Astrocyte (in vitro differentiated cells and primary cell): ENCODE measurements at places on chromosomes 7 and 10.

DNA sequence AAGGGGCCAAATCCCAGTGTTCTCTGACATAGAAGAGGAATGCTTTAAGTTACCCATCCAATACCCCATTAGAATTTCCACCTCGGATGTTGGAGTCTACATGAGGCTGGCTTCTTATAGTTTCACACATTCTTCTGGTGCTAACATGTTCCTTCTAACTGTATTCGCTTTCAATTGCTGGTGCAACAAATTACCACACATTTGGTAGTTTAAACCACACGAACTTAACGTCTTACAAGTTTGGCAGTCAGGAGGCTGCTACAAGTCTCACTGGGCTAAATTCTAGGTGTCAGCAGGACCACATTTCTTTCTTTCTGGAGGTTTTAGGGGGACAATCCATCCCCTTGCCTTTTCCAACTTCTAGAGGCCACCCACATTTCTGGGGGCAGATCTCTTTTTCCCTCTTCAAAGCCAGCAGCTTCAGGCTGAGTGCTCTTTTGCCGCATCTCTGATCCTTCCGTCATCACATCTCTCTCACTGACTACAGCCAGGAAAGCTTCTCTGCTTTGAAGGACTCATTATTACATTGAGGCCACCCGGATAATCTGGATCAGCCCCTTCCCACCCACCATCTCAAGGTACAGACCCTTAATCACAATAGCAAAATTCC lies 5.1 kb upstream of the MACC1 start:
- no peak for DNase-seq

- DNase-seq, result no peak
Observed at GRCh38 chr10:1063232-1063865, 7.2 kb downstream of the WDR37 start.

GRCh38 chr7:8133188-8133848 lies 128.6 kb downstream of the ICA1 start:
- no peak for DNase-seq

GRCh38 chr10:102211615-102212299 lies 14.3 kb upstream of the ELOVL3 start:
- no peak for DNase-seq

GRCh38 chr7:137760111-137760510 lies 86.7 kb downstream of the DGKI start:
- DNase-seq, result peak; percentile 51

GRCh38 chr10:62058896-62059216 lies 157.4 kb downstream of the ARID5B start:
- DNase-seq, result no peak

DNA sequence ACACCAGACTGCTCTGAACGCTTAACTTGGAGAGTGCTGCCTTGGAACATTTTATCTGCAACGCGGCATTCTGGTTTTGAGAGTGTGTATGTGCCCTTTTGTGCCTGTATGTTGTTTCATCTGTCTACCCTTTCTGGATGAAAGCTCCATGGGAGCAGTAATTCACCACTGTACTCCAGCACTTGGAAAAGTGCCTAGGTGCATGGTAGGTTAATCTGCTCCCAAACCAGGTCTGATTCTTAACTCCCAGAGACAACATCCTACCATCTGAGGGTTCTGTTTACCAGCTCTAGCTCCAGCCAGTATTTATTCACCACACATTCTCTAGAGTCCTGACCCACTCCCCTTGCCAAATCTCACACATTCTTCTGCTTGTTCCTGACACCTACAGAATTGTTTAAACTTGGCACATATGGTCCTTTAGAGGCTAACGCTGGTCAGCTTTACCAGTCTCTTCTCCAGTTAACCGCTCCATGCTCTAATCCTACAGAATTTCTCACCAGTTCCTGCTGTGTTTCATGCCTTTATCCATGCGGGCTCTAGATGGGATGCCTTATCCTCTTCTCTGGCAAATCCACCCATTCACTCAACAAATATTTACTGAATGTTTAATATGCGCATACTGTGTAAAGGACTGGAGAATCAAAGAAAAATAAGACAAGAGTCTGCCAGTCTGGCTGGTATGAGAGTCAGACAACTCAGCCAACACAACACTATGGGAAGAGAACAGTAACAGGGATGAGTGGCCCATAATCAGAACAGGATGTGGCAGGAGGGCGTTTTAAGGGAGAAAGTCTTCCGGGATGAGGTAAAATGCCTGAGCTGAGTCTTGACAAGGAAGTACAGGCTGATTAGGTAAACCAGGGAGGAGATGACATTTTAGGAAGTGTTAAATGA lies 46.3 kb downstream of the MTPN start:
- DNase-seq, result peak; percentile 71

DNA sequence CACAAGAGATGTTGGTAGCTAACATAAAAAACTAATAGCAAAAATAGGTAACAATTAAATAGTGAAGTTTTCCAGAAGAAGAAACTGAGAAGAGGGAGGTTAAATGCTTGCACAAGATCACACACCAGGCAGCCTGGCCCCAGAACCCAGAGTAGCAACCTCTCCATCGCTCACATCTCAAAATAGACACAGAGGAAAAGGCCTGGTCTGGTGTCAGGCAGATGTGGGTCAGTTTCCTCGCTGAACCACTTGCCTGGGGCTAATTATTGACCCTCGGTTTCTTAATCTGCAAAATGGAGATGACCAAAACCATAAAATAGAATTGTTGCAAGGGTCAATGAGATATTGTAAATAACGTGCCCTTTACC lies 44.5 kb upstream of the STK17A start:
- DNase-seq, result no peak

GRCh38 chr7:143285806-143286521 lies 1.2 kb downstream of the TMEM139 start:
- no peak for DNase-seq

- peak; percentile 34 for DNase-seq
Observed at GRCh38 chr7:42692621-42693020, 219.2 kb downstream of the C7orf25 start.

DNA sequence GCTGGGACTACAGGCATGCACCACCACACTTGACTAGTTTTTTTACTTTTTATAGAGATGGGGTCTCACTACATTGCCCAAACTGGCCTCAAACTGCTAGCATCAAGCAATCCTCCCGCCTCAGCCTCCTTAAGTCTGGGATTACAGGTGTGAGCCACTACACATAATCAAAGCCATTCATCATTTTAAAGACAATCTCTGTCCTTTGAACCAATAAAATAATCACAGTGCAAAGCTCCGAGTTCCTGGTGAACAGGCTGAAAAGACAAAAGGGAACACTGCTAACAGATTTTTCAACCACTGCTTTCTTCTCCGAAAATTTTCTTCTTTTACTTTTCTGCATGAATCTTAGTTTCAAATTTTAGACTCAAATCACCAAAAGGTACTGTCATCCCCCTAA lies 58.5 kb downstream of the PARD3 start:
- no peak for DNase-seq

GRCh38 chr7:133365917-133366316 lies 113.0 kb downstream of the EXOC4 start:
- peak; percentile 80 for DNase-seq

DNA sequence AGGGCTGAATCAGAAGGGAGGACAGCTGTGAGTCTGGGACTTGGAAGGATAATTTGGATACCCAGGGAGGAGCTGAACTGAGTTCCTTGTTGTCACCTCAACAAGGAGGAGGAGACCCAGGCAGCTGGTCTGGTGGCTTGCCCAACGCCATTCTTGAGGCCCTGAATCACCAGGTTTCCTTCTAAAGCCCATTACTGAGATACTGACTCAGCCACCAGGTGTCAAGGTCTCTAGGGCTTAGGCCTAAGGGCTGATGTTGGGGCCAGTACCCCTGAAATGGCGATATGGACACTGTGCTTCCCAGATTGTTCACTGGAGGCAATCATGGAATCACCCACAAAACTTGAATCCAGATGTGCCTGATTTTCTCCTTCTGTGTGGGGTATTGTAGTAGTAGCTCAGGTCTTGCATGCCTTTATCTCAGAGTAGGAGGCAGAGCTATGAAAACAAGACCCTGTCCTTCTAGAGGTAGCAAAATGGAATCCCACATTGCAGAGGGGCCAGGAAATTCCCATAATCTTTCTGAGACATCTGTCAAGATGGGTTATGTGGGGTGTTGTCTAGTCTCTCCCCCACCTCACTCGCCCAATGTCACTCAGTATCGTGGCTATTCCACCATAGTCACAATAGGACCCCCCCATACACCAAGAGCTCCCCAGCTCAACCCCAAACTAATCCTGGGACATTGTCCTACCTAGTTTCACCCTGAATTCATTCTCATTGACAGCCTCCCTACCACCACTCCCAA lies 1.8 kb upstream of the ATG9B start:
- peak; percentile 26 for DNase-seq

GRCh38 chr10:83165265-83165664 lies 974.0 kb upstream of the GHITM start:
- no peak for DNase-seq

- no peak for DNase-seq
Observed at GRCh38 chr7:112262036-112262435, 55.5 kb downstream of the ZNF277 start.

DNA sequence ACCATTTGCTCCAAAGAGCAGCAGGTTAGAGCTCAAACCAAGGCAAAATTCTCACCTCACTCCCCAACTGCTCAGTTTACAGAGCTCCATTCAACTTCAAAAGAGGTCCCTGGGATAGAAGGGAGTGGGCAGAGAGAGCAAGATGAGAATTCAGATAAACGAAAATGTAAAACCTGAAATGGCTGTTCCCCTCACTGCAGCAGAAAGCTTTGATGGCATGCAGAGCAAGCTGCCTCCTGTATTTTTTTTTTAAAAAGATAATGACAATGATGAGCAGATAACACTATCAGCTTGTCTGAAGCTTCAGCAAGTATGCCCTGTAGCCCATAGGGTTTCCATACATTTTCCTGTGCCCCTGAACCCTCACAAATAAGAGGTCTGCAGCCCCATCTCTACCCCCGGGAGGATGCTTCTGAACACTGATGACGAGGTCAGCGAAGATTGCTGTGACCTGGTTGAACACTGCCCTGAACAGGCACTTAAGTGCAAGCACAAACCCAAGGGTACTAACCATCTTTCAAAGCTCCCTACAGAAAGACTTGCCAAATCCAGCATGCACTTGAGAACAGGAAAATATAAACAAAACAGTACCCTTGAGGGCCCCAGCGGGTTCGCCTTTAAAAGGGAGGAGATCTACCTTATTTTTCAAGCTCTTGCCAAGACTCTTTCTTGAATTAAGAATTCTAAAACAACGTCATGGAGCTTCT lies 81.3 kb downstream of the GLI3 start:
- DNase-seq, result no peak

GRCh38 chr10:94183666-94184264 lies 179.0 kb downstream of the NOC3L start:
- DNase-seq, result peak; percentile 95

DNA sequence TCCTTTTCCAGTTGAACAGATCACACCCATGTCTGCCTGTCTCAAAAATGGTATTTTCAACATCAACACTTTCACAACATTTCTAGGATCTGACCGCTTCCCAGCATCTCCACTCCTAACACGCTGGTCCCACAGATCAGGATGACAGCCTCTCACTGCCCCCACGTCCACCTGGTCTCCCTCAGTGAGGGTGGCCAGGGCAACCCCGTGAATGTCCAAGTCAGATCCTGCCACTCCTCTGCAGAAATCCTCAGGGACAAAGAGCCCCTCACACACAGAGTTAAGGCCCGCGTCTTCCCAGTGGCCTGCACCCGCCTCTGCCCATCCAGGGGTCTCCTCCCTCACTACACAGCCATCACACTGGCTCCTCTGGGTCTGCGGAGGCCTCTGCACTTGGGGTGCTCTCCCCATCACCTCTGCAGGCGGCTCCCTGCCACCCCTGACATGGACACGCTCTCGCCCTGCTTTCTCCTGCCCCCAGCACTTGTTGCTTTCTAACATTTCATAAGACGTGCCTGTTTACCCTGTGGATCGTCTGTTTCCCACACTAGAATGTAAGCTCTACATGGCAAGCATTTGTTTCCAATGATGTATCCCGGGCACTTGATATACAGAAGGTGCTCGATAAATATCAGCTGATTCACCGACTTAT lies 20.0 kb downstream of the GNA12 start:
- DNase-seq, result peak; percentile 79

DNA sequence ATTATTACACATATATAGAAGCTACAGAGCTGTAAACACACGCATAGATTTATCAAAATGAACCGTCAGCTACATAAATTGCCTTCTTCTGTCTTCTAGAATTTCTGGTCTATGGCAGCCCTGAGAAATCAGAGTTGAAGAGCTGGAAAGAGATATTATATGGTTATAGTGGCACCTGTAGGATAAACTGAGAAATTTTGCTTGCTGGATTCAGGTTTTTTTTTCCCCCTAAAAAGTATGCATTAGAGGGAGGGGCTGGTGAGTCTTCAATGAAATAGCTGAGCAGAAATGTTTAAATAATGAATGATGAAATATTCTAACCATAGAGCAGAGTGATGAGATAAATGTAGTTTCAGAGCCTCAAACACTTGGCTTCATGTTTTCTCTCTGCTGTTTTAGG lies 78.0 kb upstream of the DYNC1I1 start:
- no peak for DNase-seq

GRCh38 chr7:131109759-131110296 lies 217.8 kb upstream of the MKLN1 start:
- peak; percentile 53 for DNase-seq

DNA sequence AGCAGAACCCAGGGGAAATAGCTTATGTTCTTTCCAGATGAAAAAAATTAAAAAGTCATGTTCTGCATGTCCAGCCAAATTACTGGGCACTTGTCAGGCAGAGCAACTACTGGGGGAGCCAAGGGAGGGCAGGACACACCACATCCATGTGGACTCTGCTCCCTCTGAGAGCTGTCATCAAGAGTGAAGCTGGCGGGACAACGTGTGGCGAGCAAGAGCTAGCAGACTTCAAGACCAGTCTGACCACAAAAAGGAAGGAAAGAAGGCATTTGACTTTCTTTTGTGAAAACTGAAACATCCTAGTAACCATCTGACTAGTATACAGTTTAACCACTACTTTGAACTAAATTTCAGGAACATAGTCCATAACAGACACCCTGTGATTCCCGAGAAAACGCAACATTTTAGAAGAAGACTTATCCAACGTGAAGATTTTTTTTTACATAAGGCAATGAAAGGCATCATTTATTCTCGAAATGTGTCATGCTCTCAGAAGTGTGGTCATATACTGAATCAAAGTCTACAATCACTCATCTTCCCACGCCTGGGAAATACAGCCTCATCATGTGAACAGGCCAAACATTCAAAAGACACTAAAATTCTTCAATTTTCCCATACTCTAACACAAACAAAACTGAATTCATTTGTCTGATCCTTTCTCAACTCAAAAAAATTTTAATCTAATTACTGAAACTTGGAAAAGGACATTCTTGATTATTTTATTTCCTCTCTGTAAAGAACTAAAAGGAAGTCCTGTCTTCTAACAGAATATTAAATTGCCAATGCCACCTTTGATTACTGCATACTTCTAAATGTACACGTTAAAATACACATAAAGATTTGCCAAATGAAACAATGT lies 15.5 kb downstream of the CYTH3 start:
- peak; percentile 79 for DNase-seq

DNA sequence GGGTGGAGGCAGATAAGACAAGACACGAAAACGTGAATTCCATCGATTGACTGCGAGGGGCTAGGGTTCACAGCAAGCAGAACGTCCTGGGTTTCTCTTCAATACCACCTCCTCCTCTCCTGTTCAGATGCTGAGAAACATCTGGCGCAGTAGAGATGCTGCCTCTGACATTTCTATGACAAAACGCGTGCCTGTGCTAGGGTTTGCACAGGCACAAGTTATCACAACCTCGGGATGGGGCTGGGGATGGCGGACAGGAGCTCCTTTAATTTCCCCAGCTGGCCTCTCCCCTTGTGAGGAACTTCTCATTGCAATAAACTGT lies 99.8 kb upstream of the SVIL start:
- DNase-seq, result no peak
